M059J (cell line): ENCODE measurements at places on chromosomes 5 and 9. TPM values are rescaled to one million over a fixed set of nuclear protein-coding genes. Genes with fewer than 3 reads are reported as not detected.
A peak's percentile ranks its signal among the peaks of the same experiment; 100 is the strongest.

Gene RAB24
- 8.2 and 17.0 TPM in 2 replicates for total RNA-seq

Gene NME5
- 0.25 and 1.8 TPM in 2 replicates for total RNA-seq

Gene TMEM174
- not detected in 2 replicates for total RNA-seq

Gene CDKN2B-AS1
- total RNA-seq: 9.2 and 14.5 TPM in 2 replicates

Gene BDP1
- 7.3 and 10.4 TPM in 2 replicates for total RNA-seq

Gene COMMD10
- total RNA-seq: 38.7 and 42.2 TPM in 2 replicates

Gene SCGB3A2
- total RNA-seq: not detected in 2 replicates

Gene PCDHA1
- total RNA-seq: 0.05 TPM in 1 of 2 replicates, not detected in the other

Gene CCDC171
- total RNA-seq: 0.66 and 1.8 TPM in 2 replicates

Gene ZFR
- 46.6 and 66.8 TPM in 2 replicates for total RNA-seq

Gene PDE4D
- 9.1 and 14.9 TPM in 2 replicates for total RNA-seq

Gene DCAF12
- 32.4 and 39.9 TPM in 2 replicates for total RNA-seq

Gene CTSV
- total RNA-seq: 3.6 and 11.2 TPM in 2 replicates

Gene OR13C9
- total RNA-seq: not detected in 2 replicates

Gene TAF1L
- 0.02 TPM in 2 replicates for total RNA-seq

- DNase-seq: peak; percentile 63
These were observed 159.8 kb upstream of the HMHB1 start for GRCh38 chr5:143652108-143652700.

DNA sequence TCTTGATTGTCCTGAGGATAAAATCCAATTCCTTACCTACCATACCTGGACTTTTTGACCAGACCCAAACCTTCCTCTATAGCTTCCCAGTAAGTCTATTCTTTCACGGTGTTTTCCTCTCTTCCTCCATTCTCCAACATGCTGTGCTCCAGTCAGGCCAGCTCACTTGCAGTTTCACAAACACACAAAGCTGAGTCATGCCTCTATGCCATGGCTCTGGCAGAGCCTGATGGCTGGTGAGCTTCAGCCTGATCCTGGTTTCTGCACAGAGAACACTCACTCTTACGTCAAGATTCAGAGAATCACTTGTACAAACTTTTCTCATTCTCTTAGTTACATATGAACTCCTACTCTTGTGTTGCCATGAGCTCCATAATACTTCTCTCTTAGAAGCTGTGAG is 27.7 kb upstream of the PAX5 start:
- no peak for DNase-seq

DNA sequence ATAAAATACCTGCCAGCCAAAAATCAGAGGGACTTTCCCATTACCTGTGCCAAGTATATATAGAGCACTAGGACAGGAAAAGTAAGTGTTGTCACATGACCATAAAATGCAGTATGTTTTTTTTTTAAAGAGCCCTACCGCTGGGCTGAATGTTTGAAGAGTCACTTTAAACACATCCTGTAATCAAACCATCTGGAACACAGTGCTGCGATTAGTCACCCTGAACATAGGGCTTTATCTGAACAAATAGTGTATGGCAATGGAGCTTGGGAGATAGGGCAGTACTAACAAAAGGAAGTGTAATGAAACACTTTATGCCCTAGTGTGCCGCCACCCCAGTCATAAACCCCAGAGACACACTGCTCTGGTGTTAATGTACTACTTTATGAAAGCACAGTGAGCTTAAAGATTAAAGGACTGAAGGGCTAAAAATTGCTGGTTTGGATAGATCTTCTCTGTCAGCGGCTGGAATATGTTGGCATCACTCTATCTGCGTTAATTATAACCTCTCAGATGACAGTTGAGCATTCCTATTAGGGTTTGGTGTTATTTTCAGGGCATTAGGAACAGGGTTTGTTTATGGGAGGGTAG is 90.4 kb downstream of the ZNF608 start:
- DNase-seq: peak; percentile 92

- no peak for DNase-seq
These were observed 120.3 kb downstream of the CDC42SE2 start for GRCh38 chr5:131384173-131384572.

DNA sequence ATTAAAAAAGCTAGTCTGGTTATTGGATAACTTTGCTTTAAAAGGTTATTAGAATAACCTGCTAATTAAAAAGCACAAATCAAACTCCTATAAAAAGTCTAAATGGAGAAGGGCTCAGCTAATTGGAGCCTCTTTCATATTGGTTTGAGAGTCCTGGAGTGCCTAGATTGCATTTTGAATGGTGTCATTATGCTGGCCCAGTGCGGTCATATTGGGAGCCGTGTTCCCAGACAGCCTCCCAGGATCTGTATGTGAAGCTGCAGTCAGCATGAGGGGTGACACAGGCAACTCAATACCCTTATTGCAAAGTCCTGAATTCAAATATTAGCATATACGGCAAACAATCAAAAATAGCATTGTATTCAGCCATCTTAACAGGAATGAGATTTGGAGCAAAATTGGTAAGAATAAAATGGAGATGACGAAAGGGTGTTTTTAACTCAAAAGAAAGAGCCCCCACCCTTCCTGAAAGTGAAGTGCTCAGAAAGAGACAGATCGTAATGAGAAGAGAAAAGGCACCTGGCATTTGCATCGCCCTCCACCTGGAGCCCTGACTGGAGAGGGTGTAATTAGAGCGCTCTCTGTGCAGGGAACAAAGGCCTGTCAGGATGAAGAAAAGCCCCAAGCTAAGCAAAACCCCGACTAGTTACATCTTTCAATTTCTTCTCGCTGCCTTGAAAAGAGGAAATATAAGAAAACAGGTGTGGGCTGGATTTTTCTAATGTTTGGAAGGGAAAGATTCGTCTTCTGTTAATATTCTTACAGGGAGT is 621.0 kb upstream of the ADAMTS16 start:
- DNase-seq: no peak

GRCh38 chr9:69637193-69637816 is 34.9 kb downstream of the APBA1 start:
- DNase-seq: peak; percentile 39

DNA sequence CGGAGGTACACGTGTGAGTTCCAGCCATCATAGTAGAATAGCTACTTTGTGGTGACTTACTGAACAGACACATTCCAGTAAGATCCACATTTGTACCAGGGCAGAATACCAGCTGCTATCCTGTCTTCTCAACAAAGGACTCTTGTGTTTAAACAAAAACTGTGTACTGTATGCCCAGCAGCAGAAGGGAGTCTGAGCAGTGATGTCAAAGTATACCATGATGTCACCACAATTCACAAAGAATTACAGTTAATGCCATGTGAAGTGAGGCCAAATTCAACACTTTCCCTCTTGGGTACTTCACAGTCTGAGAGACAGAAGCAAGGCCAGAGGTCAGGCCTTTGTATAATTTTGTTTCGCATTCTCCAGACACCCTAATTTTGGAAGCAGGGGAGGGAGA is 137.0 kb downstream of the ADAMTSL1 start:
- no peak for DNase-seq

DNA sequence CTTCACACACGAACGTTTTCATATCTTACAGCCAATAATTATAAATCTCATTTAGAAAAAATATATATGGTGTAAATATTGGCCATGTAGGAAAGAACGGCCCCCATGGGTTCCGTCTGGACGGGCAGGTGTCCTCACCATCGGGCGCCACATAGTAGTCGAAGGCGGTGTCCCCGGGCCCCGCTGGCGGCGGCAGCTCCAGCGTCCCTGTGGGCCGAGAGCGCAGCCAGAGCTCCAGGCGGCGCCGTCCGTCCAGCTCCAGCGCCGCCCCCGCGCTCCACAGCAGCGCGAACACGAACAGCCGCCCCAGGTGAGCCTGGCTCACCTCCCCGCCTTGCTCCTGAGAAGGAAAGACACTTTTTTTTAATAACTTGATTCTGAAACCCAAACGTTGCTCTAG is 134.6 kb downstream of the DNAH5 start:
- no peak for DNase-seq

- peak; percentile 23 for DNase-seq
These were observed 25.2 kb downstream of the CYFIP2 start for GRCh38 chr5:157290981-157291711.

- peak; percentile 99 for DNase-seq
These were observed 202.9 kb downstream of the AOPEP start for GRCh38 chr9:94929369-94929756.

DNA sequence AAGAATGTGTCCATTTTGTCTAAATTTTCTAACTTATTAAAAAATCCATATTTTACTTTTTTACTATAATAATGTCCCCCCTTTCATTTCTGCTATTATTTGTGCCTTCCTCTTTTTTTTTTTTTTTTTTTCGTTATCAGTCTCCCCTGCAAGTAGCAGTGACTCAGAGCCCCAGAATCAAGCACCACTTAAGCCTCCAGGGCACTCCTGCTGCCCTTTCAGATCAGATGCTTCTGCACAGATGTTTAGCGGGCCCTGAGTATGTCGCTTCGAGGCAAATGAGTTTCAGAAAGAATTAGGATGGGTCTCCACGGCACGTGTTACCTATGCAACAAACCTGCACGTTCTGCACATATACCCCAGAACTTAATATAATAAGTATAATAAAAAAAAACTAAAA is 11.7 kb downstream of the MED7 start:
- peak; percentile 55 for DNase-seq

DNA sequence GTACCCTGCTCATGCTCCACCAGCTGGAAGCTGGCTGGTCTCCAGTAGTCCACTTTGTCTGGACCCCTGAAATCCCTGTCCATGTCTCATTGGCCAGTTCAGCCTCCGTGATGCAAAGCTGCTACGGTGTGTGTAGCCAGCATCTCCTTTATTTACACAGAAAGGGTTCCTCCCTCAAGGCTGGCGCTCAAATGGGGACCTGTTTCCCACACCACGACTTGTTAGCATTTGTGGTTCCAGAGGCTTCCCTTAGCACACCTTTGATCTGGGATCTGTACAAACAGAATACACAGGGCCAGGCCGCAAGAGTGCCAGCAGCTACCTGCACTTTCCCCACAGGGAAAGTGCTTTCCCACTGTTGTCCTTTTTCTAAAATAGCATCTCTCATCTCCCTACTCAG is 5.7 kb upstream of the SMU1 start:
- no peak for DNase-seq

- DNase-seq: peak; percentile 2
These were observed 1187.8 kb downstream of the CDH9 start for GRCh38 chr5:25850581-25850980.

GRCh38 chr5:123721675-123722276 is 209.8 kb downstream of the CSNK1G3 start:
- DNase-seq: peak; percentile 16

GRCh38 chr9:108934323-108934893 is at the start of gene ABITRAM:
TSS of gene ABITRAM (plus strand) at chr9:108934400. CDS start at chr9:108934487, 87 bp downstream.
- peak; percentile 79 for DNase-seq

GRCh38 chr5:96716007-96716406 is 53.8 kb downstream of the CAST start:
- no peak for DNase-seq

DNA sequence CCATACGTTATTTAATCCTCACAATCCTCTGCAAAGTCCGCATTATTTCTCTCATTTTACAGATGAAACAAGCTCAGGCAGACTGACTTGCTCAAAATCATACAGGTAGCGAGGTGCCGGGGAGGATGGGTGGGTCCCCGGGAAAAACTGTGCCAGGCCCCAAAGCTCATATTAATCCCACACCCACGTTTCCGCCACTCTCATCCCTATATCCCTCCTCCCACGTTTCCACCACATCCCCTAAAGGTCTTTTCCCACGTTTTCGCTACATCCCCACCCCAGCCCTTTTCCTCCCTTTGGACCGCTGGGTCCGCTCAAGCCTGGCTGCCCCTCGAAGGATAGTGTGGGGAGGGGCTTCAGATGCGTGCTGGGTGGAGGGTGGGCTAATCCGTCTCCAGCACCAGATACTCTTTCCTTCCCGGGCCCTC is 434 bp upstream of the FSD1L start:
- no peak for DNase-seq

- no peak for DNase-seq
These were observed 75.1 kb downstream of the PSAT1 start for GRCh38 chr9:78371981-78372380.

- peak; percentile 95 for DNase-seq
These were observed 34.5 kb upstream of the GLIS3 start for GRCh38 chr9:4334410-4334813.

GRCh38 chr5:95915999-95916686 is 45.5 kb downstream of the ELL2 start:
- DNase-seq: no peak

GRCh38 chr9:87667164-87667738 is 58.7 kb upstream of the CTSL start:
- peak; percentile 30 for DNase-seq

GRCh38 chr5:180684623-180685161 is 35.3 kb upstream of the FLT4 start:
- no peak for DNase-seq
